ENCODE measurements at places on chromosomes 5 and 9.
A peak's percentile ranks its signal among the peaks of the same experiment; 100 is the strongest.

DNA sequence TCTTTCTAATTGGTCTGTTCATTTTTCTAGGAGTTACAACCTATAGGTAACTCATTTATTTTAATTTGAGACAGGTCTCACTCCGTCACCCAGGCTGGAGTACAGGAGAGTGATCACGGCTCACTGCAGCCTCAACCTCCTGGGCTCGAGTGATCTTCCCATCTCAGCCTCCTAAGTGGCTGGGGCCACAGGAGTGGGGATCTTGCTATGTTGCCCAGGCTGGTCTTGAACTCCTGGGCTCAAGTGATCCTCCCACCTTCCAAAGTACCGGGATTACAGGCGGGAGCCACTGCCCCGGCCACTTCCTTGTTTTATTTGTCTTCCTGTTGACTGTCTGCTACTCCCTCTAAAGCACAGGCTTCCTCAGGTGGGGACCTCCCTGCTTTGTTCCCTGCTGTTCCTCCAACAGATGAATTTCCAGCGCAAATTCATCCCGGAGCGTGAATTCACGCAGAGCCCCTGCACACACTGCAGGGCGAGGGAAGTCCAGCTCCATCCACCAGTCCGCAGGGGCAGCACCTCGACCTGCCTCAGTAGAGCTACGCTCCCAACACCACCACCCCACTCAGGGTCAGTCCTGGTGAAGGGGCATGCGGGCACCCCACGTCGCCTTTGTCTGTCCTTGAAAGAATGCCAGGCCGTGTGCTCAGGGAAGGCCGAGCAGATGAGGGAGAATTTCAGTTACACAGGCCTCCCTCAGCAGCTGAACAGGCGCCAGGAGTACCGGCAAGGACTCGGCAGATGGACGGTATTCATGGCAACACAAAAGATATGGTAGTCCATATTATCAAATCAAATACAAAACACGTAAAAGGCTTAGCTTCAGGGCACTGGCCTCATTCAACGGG, 6.3 kb downstream of the QSOX2 start:
- DNase-seq: no peak

GRCh38 chr5:143445776-143446175, 42.3 kb upstream of the NR3C1 start:
- DNase-seq: no peak

DNA sequence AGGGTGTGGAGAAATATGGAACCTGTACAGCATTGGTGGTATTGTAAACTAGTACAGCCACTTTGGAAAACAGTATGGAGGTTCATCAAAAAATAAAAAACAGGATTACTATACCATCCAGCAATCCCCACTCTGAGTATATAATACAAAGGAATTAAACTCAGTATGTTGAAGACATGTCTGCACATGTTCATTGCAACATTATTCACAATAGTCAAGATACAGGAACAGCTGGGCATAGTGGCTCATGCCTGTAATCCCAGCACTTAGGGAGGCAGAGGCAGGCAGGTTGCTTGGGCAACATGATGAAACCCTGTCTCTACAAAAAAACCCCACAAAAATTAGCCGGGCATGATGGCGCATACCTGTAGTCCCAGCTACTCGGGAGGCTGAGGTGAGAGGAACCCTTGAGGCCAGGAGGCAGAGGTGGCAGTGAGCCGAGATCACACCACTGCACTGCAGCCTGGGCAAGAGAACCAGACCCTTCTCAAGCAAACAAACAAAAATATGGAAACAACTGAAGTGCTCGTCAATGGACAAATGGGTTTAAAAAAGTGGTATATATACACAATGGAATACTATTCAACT, 63.6 kb downstream of the TMEM174 start:
- DNase-seq: no peak

DNA sequence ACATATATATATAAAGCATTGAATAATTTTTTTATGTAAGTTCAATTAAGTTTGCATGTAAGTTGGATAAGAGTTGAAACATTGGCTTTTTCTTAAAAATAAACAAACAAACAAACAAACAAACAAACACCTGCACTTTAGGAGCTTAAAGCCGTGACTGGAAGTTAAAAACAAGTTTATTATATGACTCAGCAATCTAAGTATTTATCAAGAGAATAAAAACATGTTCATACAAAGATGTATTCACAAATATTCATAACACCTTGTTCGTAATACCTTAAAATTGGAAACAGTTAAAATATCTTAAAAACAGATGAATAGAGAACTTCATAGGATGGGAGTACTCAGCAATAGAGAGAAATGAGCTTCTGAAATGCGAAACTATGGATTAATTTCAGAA, 61.5 kb upstream of the ANXA1 start:
- DNase-seq: no peak

DNA sequence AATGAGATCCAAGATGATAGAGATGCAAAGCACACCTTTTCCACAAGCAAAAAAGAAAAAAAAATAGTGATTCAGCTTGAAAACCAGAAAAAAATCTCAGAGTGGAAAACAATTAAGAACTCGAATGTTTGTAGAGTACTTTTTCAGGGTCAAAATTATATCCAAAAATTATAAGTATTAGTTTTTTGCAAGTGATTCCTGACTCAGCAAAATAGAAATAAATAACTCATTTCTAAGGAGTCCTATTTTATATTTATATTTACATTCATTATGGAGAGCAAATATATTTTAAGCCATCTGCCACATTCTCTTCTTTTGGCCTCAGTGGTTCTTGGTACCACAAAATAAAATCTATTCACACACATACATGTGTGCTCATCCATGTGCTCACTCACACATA, 1011.8 kb upstream of the ARRDC3 start:
- DNase-seq: no peak

GRCh38 chr5:5062525-5063302, 77.4 kb upstream of the ADAMTS16 start:
- DNase-seq: no peak

DNA sequence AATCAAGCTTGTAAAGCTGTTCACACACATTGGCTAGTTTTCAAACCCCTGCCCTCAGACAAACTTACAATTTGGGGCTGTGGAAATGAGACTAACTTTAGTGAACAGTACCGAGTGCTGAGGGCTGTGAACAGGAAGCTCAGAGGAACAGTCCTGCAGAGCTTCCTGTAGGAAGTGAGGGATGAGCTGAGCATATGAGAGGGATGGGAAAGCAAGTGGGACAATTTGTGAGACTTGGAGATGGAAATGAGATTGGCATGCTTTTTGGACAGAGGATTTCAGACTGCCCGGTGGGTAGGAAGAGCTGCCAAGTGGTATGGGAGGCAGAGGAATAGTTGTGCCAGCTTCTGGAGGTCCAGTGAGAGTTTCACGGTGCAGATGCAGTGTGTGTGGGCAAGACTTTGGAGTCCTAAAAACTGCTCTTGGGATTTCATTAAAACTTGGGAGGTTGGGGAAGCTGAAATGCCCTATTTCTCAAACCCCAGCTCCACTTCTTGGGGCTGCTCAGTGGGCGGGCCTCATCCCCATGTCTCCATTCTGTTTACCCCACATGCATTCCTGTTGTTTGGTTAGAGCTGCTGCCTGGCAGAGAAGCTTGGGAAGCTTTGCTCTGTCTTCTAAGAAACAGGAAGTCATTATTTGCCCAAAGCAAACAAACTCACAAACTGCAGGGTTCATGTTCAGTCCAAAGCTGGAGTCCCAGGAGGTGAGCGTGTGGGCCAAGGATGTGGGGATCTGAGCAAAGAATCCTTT, 267.5 kb downstream of the ZSWIM6 start:
- no peak for DNase-seq

GRCh38 chr5:148830211-148830610, 3.8 kb downstream of the ADRB2 start:
- DNase-seq: no peak

DNA sequence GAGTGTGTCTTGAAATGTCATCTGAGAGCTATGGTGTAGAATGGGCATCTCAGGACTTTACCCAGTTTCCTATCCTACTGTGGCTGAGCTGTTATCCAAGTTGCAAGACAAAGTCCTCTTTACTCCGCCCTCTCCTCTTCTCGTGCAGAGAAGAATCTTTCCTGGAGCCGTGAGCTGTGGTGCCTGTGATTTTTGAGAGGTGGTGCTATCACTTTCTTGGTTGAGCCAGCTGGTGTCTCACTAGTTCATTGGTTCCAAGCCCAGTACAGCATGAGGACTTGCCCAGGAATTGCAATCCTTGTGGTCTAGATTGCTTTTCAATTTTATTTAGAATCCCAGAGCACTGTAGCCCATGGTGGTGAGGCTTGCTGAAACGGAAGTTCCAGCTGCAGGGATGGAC, 2300.3 kb downstream of the MAT2B start:
- no peak for DNase-seq

GRCh38 chr5:149550268-149550583, 1.0 kb downstream of the CSNK1A1 start:
- DNase-seq: no peak

- no peak for DNase-seq
Observed at GRCh38 chr9:92328225-92328624, 2.5 kb downstream of the CENPP start.

DNA sequence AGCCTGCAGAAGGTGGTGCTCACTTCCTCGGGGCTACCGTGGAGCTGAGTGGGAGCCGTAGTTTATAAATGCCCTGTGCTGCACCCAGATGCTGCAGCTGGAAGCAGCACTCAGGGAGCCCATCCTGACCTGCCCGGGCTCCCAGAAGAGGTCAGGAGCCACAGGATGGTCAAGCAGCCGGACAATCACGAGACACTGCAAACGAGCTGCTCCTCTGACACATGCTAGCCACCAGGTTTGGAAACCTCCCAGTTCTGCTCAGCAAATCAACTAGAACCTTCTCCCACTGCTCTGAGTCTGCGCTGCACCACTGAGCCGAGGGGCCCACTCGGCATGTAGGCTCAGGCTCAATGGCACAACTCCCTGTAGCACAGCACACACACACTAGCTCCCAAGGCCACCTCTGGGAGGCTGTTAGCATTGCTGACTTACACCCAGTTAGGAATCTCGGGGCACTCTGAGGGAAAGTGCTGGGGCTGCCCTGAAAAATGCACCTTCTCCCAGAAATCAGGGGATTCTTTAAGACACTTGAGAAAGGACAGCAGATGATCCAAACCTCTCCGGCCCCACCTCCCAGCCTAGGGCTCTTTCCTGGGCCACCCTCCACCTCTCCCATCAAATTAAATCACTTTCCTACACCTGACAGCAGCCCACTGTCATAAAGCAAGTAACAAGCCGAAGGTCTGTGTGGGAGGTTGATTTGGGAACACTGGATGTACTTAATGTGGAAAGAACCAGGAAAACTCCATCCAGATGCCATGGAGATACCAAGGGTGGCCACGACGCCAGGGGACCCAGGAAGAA, 59.1 kb downstream of the PSMB7 start:
- DNase-seq: no peak

- no peak for DNase-seq
Observed at GRCh38 chr5:93915142-93915553, 173.7 kb upstream of the POU5F2 start.

DNA sequence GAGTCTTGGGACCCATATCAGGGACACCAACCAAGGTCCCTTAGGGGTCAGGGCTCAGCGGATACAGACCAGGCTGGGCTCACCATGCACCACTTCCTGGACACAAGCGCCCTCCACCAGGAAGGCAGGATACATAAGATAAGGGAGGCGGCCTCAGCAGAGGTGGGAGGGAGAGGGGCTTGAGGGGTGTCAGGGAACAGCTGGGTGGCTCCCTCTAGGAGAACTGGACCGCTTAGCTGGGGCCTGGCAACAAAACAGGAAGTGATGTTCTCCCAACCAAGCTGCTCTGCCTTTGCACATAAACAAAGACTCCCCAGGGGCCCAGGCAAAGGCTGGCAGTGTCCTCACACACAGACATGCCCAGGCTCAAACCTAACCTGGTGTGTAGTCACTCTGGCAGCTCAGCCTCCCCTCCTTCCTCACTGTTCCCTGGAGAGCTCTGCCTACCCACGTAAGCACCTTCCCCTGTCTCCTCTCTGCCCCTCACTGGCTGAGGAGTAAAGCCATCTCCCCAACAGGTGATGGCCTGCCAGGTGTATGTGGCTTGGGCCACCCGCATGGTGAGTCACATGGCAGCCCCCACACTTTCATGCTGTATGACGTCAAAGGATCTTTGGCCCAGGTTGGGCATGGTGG, 5.8 kb upstream of the BICD2 start:
- DNase-seq: no peak

DNA sequence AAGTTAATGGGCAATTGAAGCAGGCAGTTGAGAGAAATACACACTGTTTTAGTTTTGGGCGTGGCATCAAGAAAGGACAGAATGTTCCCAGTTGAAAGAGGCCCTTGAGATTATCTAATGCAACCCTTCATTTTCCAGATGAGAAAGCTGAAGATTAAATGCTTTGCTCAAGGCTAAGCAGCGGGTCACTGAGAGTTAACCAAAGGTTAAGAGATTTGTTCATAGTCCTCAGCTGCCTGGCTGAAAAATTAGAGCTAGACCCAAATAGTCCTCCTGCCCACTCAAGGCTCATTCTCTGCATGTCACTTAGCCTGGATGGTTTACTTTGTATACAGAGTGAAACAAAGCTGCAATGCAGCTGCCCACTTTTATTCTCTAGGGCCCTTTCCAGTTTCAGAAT, 46.7 kb upstream of the MAMDC2 start:
- DNase-seq: no peak

- peak; percentile 8 for DNase-seq
Observed at GRCh38 chr9:97895695-97896332, 26.5 kb downstream of the TRMO start.

DNA sequence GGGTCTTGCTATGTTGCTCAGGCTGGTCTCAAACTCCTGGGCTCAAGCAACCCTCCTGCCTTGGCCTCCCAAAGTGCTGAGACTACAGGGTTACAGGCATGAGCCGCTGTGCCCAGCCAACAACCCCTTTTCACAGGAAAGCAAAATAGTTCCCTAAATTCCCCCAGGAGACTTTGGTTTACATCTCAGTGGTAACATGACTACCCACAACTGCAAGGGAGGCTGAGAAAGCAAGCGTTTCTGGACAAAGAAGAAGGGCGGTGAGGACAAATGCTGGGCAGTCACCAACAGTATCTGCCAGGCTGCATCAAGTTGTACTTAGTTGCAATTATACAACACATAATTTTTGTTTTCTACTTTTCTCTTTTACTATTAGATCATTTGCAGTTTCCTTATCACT, 7.4 kb upstream of the ADGRD2 start:
- DNase-seq: no peak

GRCh38 chr5:67732471-67732870, 483.1 kb upstream of the PIK3R1 start:
- no peak for DNase-seq

GRCh38 chr5:13809921-13810320, 134.6 kb downstream of the DNAH5 start:
- no peak for DNase-seq

GRCh38 chr9:87567001-87567400, 69.3 kb downstream of the DAPK1 start:
- DNase-seq: no peak

- no peak for DNase-seq
Observed at GRCh38 chr5:151499501-151500035, 52.2 kb downstream of the SLC36A1 start.

GRCh38 chr5:135154197-135154596, 120.2 kb upstream of the PITX1 start:
- DNase-seq: no peak

Measured in nephron progenitor cell (in vitro differentiated cells).